Left forelimb (tissue), 1 donor: ENCODE measurements at places on chromosomes 3 and 15.
A peak's percentile ranks its signal among the peaks of the same experiment; 100 is the strongest.

GRCh38 chr15:67003586-67003985, 61.8 kb upstream of the SMAD3 start:
- no peak for DNase-seq

GRCh38 chr15:70376929-70377691, 279.4 kb upstream of the TLE3 start:
- peak; percentile 70 for DNase-seq

GRCh38 chr15:90790561-90790960, 73.4 kb downstream of the BLM start:
- no peak for DNase-seq

GRCh38 chr3:149414557-149415231, 37.2 kb upstream of the TM4SF1 start:
- DNase-seq = no peak

GRCh38 chr3:43506644-43507043, 115.2 kb downstream of the ANO10 start:
- no peak for DNase-seq

GRCh38 chr3:46681856-46682540, 11.5 kb downstream of the ALS2CL start:
- DNase-seq = no peak

DNA sequence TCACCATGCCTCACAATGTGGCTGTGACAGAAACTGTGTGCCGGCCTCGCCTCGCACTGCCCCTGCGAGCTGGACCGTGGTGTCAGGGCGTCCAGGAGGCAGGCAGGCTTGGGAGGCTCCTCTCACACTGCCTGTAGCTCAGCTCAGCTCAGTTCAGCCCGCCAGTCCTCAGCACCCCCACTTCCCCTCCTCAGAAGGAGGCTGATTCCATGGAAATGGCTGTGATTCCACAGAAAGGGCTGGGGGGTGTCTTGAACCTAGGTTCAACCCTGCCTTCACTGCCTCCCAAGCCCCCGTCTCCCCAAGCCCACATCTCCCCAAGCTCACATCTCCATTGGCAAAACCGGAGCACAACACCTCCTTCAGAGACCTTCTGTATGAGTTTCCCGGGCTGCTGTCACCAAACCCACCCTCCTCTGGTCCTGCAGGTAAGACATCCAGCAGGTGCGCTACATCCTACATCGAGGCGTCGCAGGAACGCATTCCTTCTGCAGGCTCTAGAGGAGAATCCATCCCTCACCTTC, 94.0 kb downstream of the OCA2 start:
- no peak for DNase-seq

- no peak for DNase-seq
These were observed 11.1 kb downstream of the RIOX2 start for GRCh38 chr3:97960993-97961766.

DNA sequence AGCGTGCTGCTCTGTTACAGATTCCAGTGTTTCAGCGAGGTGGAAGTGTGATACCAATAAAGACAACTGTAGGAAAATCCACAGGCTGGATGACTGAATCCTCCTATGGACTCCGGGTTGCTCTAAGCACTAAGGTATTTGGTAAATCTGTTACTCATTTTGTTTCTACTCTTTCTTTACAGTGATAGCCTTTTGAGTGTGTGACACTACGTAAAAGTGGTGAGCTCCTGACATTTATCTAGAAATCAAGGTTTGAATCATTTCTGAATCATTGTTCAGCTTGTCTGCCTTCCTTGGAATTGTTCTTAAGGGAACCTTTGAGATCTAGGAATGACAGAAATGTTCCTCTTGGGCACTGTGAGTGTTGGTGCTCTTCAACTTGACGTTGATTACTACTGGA, 11.2 kb upstream of the CAPN3 start:
- no peak for DNase-seq

DNA sequence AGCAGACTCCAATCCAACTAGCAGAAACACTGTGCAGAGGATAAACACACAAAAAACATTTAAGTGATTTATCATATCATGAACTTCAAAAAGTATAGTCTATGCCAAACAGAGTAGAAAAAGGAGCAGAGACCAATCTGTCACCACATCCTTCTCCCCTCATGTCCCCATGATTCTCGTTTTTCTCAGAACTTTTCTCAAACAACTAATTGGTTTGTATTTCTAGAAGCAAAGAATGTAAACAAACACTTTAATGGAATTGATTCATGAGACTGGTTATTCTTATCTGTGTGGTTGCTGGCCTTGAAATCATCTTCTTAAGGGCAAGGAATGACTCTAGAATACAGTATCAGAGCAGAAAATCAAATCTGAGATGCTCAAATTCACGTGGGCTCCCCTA, 294.2 kb upstream of the THBS1 start:
- DNase-seq = no peak

DNA sequence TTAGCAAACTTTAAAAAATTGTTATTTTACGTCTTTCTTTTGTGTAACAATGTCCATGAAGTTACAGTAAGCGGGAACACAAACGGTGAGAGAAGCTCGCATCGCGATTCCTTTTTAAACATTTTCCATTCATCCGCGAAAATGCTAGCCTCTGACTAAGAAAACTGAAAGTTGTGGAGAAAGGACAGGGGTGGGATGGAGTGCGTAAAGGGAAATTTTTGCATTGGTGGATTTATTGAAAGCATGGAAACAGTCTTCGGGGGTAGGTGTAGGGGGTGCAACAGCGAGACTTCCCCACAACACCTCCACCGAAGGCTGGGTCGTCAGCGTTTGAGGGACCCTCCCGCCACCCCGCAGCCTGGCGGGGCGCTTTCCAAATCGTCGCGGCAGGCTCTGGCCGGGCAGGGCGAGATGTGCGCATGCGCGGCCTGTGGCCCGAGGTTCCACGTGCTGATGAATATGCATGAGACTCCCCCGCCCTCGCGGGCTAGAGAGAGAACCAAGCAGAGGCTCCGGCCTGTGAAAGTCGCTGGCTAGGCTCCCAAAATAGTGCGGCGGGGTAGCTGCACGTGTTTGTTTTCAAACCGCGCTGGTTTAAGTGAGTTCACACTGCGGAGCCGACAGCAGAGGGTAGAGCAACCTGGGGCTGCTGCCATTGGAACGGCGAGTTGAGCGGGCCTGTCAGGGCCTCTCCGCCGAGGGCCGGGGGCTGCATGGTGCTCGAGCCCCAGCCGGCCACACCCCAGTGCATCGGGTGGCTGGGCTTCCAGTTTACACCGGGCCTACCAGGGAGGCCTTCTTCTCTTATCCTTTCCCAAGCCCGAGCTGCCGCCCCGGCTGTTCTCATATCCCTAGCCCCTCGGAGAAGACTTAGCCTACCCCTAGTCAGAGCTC, 9.9 kb downstream of the ZIC1 start:
- DNase-seq = peak; percentile 87

- peak; percentile 72 for DNase-seq
These were observed 4.8 kb downstream of the TMIE start for GRCh38 chr3:46705751-46706552.

GRCh38 chr3:45943207-45943846, at the start of gene CXCR6:
Gene CXCR6, plus strand, starts transcription at chr3:45943464. Its CDS starts 3,018 bp downstream, at chr3:45946482.
- DNase-seq = no peak

DNA sequence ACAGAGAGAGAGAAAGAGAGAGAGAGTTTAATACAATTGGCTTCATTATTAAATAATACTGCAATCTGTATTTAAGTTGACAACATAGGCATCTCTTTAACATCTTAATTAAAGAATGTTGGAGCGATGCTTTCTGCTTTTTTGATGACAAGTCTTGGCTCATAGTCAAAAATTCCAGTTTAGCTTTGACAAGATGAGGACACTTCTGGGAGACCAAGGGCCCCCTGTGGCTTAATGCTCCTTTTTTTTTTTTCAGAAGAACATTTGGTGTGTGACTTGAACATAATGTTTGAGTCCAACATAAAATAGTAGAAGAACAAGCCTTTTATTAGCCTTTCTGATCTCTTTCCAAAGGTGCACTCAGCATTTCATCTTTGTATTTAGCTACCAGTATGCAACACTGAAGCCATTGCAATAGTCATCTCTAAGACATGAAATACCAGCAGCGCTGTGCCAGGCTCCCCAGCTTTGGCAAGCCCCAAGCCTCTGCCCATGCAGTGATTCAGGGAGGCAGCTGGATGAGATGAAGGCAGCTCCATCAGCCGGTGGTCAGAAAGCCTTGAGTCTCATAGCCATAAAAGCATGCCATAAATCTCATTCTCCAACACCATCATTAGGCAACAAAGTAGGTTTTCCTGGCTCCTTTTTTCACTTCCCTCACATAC, 349.4 kb upstream of the SEMA6D start:
- no peak for DNase-seq

- DNase-seq = no peak
These were observed 2.2 kb downstream of the BTBD1 start for GRCh38 chr15:83064859-83065258.

GRCh38 chr15:63596676-63597037, 530 bp upstream of the FBXL22 start:
- no peak for DNase-seq
